Nucleus accumbens (tissue), 56 donors: ENCODE measurements at places on chromosomes 11 and 22.

DNA sequence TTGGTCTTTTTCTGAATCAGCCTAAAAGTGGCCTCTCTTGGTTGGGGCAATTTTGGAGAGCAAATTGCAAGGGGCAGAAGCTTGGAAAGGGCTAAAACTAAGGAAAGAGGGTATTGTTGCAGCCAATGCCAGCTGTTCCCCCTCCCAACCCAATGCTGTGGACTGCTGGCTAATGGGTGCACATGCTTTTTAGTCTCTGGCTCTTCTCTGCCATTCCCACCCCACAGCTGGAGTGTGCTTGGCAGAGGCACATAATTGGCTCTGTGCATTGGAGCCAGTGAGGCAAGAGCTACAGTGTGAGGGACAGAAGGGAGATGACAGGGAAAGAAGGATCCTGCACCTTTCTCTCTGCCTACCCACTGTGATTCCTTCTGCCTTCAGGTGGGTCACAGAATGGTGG, 140.0 kb downstream of the NECTIN1 start:
- DNase-seq, result peak; percentile 73

GRCh38 chr22:26436903-26437515, 7.9 kb downstream of the ASPHD2 start:
- no peak for DNase-seq

DNA sequence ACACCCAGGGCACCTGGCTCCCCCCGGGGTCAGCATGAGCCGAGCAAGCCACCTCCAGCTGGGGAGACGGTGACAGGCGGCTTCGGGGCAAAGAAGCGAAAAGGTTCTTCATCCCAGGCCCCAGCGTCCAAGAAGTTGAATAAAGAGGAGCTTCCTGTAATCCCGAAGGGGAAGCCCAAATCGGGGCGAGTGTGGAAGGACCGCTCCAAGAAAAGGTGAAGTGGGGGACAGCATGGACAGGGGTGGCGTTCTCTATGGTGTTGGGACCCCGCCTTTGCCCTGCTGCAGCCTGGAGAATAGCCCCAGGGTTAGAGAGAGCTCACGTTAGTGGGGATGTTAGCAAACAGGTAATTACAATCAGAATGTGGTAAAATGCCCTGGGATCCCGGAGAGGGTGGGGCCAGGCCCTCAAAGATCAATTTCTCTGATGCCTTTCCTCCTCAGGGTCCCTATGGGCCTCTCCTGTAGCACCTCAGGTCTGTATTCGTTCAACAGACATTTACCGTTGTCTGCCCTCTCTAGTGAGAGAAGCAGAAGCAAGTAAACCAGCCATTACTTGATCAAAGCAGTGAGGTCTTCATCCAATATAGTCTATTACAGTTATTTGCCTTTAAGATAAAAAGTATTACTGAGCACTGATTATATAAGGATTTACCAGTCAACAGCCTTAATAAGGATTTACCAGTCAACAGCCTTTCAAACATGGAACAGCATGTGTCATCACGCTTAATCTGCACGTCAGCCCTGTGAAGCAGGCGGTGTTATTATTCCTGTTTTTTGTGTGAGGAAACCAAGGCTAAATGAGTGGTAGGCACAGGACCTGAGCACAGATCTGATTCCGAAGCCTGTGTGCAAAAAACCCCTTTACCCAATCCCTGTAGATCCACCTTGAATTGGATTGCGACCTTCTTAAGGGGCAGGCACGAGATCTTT, 1.0 kb downstream of the CCDC86 start:
- DNase-seq, result no peak

- no peak for DNase-seq
Observed at GRCh38 chr11:19705936-19706335, 6.7 kb upstream of the NAV2 start.

- no peak for DNase-seq
Observed at GRCh38 chr22:47065756-47066615, 303.5 kb downstream of the TBC1D22A start.

DNA sequence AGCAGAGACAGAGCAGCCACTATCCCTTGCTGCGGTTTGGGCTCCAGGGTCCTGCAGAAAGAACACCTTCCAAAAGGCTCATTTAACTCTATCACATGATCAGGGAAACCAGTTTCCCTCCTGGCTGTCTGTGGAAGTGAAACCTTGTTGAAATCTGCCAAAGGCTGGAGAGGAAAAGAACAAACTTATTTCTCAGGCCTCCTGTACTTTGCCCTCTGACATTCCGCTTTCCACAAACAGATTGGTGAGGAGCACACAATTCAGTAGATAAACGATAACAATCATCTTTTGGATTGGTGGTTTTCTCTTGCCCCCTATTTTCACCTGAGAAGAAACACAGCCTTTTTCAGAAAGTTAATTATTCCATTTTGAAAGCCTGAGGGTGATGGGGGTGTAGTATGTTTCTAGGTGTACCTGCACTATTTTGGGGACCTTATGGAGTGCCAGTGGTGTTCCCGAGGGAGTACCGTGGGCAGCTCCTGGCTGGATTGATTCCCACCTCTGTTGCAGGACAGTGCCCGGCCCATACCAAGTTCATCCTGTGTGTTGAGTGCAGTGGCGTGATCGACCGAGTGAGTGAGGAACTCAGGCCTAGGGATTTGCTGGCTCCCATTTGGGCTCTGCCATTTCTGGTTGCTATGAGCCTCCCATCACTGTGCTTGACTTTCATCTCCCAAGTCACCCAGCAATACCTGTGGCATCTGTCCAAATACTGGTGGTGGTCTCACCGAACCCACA, 102.0 kb downstream of the TBC1D22A start:
- no peak for DNase-seq
